ENCODE measurements at places on chromosomes 3 and 15. TPM values are rescaled to one million over a fixed set of nuclear protein-coding genes. Genes with fewer than 3 reads are reported as not detected.

- no peak overlapping the region for H3K27ac ChIP-seq
- H3K4me3 ChIP-seq, result no peak overlapping the region
Measured at GRCh38 chr3:30693470-30694120, 87.2 kb downstream of the TGFBR2 start.

DNA sequence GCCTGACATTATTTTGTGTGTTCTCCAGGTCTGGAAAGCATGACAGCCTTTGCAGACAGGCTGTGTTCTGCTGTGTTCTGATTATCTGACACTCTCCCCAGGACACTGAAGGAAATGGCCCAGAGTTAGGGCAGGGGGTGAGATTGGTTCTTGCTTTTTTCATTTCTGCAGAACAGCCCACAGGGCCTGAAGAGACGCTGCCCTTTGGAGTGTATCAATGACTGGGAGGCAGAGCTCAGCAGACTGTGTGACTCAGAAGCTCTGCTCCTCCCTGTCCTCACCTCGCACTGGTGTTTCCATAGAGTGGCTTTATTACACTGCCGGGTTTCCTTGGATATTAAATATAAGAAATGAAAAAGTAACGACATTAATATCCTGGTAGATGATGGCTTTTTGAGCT, 523.6 kb downstream of the NTRK3 start:
- no peak for DNase-seq
- H3K27me3 ChIP-seq, result peaks cover 2% of the 10 kb centered on the region
- peaks cover 15% of the 10 kb centered on the region for H3K4me1 ChIP-seq
- no peaks in the 10 kb centered on the region for H3K36me3 ChIP-seq

DNA sequence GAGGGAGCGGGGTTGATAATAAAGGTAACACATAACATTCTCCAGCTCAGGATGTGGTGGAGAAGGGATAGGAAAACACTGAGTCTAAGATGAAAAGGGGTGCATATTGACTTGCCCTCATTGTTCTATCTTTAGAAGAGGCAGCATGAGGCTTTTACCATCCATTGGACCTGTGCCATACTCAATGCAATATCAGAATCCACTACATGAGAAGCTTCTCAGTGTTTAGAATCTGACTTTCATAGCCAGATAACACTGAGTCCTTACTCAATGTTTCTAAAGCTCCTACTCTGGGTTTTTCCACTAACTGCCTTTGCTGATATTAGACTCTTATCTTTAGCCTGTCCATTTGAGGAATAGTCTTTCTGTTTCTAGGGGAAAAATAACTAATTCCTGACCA, 24.3 kb upstream of the GADL1 start:
- DNase-seq, result no peak
- H3K27me3 ChIP-seq, result no peaks in the 10 kb centered on the region
- no peaks in the 10 kb centered on the region for H3K4me1 ChIP-seq

- H3K36me3 ChIP-seq, result peaks cover 33% of the 10 kb centered on the region
- H3K4me3 ChIP-seq, result no peak overlapping the region
- H3K4me1 ChIP-seq, result peaks cover 19% of the 10 kb centered on the region
Measured at GRCh38 chr3:127720161-127720823, 47.5 kb downstream of the ABTB1 start.

The ARHGEF26 gene
- 5.5 TPM for total RNA-seq

DNA sequence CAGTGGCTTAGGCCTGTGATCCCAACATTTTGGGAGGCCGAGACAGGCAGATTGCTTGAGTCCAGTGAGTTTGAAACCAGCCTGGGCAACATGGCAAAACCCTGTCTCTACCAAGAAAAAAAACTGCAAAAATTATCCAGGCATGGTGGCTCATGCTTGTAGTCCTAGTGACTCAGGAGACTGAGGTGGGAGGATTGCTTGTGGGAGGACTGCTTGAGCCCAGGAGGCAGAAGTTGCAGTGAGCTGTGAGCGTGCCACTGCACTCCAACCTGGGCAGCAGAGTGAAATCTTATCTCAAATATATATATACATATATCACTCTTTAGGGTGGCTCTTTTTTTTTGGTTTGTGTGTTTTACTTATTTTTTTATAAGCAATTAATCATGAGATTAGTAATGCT, 83.7 kb upstream of the WDR72 start:
- H3K4me1 ChIP-seq, result no peaks in the 10 kb centered on the region

The CCR2 gene
- not detected for total RNA-seq

GRCh38 chr3:45002720-45003119, 23.4 kb upstream of the CLEC3B start:
- no peaks in the 10 kb centered on the region for H3K27me3 ChIP-seq
- no peaks in the 10 kb centered on the region for H3K4me1 ChIP-seq
- H3K27ac ChIP-seq, result no peak overlapping the region
- H3K36me3 ChIP-seq, result peaks cover 67% of the 10 kb centered on the region
- DNase-seq, result no peak

GRCh38 chr15:96037584-96037983, 292.9 kb upstream of the NR2F2 start:
- no peak overlapping the region for H3K4me3 ChIP-seq
- peaks cover 2% of the 10 kb centered on the region for H3K36me3 ChIP-seq
- H3K4me1 ChIP-seq, result peaks cover 36% of the 10 kb centered on the region
- peak overlapping the region; percentile 56 for H3K27ac ChIP-seq
- no peak for DNase-seq

- no peak overlapping the region for H3K4me3 ChIP-seq
- H3K36me3 ChIP-seq, result no peaks in the 10 kb centered on the region
- H3K27ac ChIP-seq, result no peak overlapping the region
- H3K4me1 ChIP-seq, result no peaks in the 10 kb centered on the region
- H3K27me3 ChIP-seq, result peaks cover 18% of the 10 kb centered on the region
Measured at GRCh38 chr3:127491323-127491722, 99.2 kb downstream of the TPRA1 start.

DNA sequence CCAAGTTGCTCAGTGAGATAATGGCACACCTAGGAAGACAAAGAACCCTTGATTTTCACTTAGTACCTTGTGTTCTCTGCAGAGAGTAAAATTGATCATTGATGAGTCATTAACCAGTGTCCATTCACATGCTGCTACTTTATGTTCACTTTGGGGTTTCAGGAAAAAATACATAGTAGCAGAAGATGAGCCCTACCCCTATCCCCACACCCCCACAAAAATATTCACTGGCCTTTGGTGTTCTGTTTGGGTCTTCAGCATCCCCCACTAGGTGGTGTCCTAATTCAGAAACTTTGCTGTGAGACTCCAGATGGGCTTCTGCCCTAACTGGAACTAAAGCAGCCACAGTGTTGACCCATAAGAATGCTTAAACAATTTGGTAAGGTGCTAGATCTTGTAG, 178.8 kb downstream of the KLHL25 start:
- peaks cover 5% of the 10 kb centered on the region for H3K36me3 ChIP-seq
- no peaks in the 10 kb centered on the region for H3K27me3 ChIP-seq
- peak overlapping the region; percentile 44 for H3K27ac ChIP-seq
- peaks cover 25% of the 10 kb centered on the region for H3K4me1 ChIP-seq

The MASP1 gene
- not detected for total RNA-seq

DNA sequence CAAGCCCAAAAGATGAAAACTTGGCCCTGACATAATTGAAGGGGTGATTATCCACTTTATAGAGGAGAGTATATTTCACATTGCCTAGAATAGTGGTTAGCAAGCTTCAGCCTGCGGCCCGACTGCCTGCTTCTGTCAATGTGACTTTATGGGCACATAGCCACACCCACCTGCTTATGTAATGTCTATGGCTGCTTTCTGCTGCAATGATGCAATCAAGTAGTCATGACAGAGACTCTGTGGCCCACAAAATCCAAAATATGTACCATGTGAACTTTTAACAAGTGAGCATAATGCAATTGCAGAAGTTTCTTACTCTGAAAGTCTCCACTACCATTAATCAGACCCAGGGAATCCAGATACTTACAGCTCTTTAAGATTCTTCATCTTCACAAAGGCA, 103.1 kb downstream of the LRIG1 start:
- H3K4me1 ChIP-seq, result peaks cover 84% of the 10 kb centered on the region
- H3K4me3 ChIP-seq, result no peak overlapping the region
- no peak for DNase-seq
- peak overlapping the region; percentile 65 for H3K27ac ChIP-seq
- H3K36me3 ChIP-seq, result peaks cover 42% of the 10 kb centered on the region

GRCh38 chr3:161212171-161212771, 8.8 kb upstream of the NMD3 start:
- H3K27ac ChIP-seq, result peak overlapping the region; percentile 23
- no peak for DNase-seq
- H3K36me3 ChIP-seq, result no peaks in the 10 kb centered on the region

The GREM1 gene
- 294 TPM for total RNA-seq

The GRM2 gene
- 0.32 TPM for total RNA-seq

GRCh38 chr3:106985721-106986120, 391.5 kb upstream of the CCDC54 start:
- no peak for DNase-seq
- no peak overlapping the region for H3K27ac ChIP-seq
- H3K4me3 ChIP-seq, result no peak overlapping the region
- H3K27me3 ChIP-seq, result no peaks in the 10 kb centered on the region
- peaks cover 6% of the 10 kb centered on the region for H3K4me1 ChIP-seq
- H3K36me3 ChIP-seq, result no peaks in the 10 kb centered on the region

GRCh38 chr3:174931473-174932353, 72.6 kb downstream of the NAALADL2 start:
- H3K4me1 ChIP-seq, result peaks cover 16% of the 10 kb centered on the region
- no peaks in the 10 kb centered on the region for H3K27me3 ChIP-seq
- H3K4me3 ChIP-seq, result no peak overlapping the region
- DNase-seq, result no peak
- H3K36me3 ChIP-seq, result peaks cover 2% of the 10 kb centered on the region
- no peak overlapping the region for H3K27ac ChIP-seq

All from osteocyte (in vitro differentiated cells).